ENCODE measurements at places on chromosomes 5 and 9.

DNA sequence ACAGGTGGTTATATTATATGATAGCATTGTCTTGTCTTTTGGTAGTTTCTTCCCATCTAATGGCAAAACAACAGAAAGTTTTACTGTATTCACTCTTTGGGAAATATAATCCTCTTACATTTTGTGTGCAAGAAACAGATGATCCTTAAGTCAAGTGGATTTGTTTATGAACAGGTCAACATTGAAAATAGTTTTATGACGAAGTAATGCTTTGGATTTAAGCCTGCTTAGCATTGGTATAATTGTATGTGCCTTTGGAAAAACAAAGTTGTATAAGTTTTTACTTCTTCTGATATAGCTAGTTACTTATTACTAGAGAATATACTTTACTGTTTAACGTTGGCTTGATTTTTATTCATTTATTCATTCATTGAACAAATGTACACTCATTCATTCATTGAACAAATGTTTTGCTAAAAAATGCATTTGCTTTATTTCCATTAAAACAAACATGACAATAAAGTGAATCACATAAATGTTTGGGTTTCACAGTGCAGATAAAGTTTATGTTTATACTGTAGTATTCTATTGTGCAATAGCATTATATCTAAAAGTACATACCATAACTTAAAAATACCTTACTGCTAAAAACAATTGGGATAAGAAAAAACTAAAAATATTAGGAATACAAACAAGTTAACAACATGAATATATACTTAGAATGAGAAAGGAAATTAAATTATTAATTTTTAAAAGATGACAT is 12.3 kb downstream of the SGCD start:
- DNase-seq: no peak

DNA sequence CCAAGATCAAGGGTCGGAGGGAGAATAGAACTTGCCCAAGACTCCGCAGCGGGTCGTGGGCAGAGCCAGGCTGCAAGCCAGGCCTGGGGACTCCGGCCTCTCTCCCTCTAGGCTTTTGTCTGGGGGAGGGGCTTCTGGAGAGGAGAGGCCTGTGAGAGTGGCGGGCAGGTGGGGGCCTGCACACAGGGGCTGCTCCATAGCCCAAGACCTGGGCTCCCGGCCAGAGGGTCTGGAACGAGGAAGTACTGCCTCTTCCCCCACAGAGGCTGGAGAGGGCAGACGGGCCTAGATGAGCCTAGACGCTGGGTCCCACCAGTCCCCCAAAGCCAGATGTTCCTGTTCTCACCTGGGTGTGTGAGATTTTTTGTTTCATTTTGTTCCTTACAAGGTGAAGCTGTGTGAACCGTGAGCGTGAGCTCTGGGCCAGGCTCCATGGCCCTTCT is 5.2 kb upstream of the ST6GALNAC6 start:
- no peak for DNase-seq

- no peak for DNase-seq
These were observed 141.4 kb upstream of the LMX1B start for GRCh38 chr9:126472198-126472947.

DNA sequence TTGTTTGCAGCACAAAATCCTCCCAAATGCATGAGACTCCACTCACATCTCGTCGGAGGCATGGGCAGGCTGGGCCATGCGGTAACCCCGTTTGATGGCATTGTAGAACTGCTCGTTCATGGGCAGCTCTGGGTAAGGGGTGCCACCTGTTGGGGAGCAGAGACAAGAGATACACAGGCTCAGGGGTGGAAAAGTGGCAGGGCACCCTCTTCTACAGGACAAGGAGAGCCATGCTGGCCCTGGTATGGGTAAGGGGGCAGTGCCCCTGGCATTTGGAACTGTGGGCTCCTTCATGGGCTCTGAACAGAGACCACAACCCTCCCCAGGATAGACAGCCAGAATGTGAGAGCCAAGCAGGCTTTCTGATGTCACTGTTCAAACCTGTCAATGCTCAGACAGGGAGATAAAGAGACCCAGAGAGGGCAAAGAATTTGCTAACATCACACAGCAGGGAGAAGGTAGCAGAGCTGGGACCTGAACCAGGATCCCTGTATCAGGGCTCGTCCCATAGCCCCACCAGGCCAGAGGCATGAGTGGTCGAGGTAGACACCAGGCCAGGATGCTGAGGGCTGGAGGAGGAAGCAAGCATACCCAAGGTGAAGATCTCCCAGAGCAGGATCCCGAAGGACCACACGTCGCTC is 33.2 kb upstream of the CSF1R start:
- no peak for DNase-seq

GRCh38 chr9:24071091-24071490 is 245.1 kb upstream of the ELAVL2 start:
- no peak for DNase-seq

DNA sequence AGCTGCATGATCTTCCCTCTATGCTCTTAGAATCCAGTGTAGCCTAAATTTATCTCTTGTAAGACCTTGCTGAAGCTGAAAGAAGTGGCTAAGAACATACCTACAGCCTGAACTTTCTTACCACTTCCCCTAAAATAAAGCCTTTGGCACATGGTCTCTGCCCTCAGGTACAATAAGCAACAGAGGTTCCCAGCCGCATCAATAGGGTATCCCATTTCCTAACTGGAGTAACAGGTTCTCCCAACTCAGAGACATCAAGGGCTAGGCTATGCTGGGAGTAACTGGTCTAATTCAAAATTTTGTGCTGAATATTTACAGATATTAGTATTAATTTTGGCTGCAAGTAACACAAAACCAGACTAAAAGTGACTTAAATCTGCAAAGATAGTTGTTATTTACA is 335.8 kb upstream of the TRPC7 start:
- DNase-seq: no peak

- no peak for DNase-seq
These were observed 169.2 kb downstream of the AOPEP start for GRCh38 chr9:94895668-94896067.

DNA sequence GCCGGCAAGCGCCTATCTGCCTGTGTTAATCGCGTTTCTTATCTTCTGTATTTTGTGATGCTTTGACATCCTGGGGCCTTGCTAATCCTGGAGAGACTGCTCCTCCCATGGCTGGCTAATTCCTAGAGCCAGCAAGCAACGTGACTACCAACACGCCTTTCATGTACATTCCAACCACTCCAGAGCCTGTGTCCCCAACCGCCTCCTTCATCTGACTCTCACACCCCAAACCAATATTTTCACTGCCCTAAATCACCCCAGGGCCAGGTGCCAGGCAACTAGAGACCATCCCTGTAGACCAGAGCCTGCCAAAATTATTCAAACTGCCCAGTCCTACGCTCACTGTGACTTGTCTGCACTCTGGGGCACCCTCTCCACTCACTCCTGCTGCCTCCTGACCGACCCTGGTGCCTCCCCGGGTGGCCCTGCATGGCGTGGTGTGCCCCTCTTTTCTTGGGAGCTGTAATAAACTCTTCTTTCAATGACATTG is 50.5 kb upstream of the COL5A1 start:
- DNase-seq: no peak

DNA sequence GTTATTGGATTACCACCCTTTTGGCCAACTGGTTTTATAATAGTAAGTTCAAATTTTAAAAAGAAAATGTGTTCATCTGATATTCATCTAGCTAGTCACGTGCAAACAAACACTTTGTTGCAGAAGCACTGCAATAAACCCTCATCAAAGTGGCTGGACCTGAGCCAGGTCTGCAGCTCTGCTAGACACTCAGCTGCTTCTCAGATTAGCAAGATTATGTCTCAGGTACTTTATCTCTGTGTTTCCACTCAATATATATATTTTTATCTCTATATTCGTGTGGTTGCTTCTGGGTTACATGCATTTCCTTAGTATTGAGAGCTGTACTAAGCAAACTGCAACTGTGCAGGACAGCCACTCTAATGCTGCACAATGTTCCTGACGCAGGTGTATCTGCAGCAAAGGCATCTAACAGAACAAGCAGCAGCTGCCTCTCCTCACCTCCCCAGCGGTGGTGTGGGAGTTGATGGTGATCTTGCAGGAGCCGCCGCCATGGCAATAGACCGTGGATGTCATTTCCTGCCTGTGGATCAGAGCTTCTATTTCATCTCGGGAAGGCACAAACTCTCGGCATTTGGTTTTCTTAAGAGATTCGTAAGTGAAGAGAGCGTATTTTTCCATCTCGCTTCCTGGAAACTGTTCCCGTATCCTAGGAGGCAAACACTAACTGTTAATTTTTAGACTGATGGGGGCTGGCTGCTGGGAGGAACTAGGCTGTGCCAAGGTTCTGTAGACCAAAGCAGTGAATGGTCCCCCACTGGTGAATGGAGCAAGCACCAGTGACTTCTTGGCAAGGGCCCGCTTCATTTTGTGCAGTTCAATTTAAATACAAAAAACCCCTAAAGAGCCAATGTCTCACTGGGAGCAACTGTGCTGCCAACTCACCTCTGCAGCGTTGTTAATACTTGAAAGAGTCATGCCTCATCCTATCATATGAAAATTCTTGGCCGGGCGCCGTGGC is 56.7 kb upstream of the RETREG1 start:
- DNase-seq: no peak

- DNase-seq: peak; percentile 73
These were observed 72.3 kb upstream of the NIPAL4 start for GRCh38 chr5:157387683-157388093.

DNA sequence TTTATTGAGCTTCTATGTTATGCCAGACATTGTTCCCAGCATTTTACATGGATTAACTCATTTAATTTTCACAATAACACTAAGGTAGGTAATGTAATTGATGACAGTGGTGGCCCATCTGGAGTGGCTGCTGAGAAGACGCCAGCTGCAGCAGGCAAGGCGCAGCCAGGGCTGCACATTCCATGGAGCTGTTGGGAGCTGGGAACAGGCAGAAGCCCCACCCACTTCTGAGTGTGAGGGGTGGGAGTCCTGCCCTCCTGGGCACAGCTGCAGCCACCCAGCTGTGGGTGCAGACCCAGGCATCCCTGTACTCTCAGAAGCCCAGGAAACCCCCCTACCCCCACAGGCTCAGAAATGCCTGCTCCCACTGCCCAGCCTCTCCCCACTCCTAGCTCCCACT is 183.3 kb downstream of the DEPDC1B start:
- no peak for DNase-seq

DNA sequence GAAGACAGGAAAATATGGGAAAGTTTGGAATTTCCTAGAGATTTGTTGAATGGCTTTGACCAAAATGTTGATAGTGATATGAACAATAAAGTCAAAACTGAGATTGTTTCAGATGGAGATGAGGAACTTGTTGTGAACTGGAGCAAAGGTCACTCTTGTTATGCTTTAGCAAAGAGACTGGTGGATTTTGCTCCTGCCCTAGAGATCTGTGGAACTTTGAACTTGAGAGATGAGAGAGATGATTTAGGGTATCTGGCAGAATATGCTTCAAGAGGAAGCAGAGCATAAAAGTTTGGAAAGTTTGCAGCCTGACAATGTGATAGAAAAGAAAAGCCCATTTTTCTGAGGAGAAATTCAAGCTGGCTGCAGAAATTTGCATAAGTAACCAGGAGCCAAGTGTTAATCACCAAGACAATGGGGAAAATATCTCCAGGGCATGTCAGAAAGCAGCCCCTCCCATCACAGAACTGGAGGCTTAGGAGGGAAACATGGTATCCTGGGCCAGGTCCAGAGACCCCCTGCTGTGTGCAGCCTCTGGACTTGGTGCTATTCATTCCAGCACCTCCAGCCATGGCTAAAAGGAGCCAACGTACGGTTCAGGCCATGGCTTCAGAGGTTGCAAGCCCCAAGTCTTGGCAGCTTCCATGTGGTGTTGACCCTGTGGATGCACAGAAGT is 114.3 kb upstream of the STARD4 start:
- DNase-seq: no peak

DNA sequence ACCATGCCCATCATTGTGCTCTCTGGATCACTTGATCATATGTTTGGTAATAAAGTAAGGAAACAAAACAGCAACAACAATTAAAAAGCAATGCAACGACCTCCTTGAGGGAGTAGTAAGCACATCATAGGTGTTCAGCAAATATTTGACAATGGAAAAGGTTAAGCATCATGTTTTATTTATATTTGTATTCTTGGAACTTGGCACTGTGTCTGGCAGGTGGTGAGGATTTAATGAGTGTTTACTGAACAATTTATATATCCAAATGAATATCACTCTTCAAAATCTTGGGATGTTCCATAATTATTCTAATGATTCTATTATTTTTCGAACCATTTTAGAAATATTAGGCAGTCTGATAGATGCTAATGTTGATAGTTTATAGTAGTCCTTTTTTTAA is 6.2 kb downstream of the PIP5K1B start:
- no peak for DNase-seq

All from iris pigment epithelial cell (primary cell).